Temporal lobe (tissue), 4 donors: ENCODE measurements at places on chromosomes 3 and 15. TPM values are rescaled to one million over a fixed set of nuclear protein-coding genes. Genes with fewer than 3 reads are reported as not detected.

The DLEC1 gene
- total RNA-seq, result 0.74 TPM

The CCDC33 gene
- 0.25 TPM for total RNA-seq

The FBXL22 gene
- total RNA-seq, result 0.74 TPM

The REC114 gene
- not detected for total RNA-seq

The CLDN1 gene
- total RNA-seq, result 5.7 TPM

The NECTIN3 gene
- 134 TPM for total RNA-seq

The SKOR1 gene
- total RNA-seq, result 0.25 TPM

The TLNRD1 gene
- 6.9 TPM for total RNA-seq

The UBL7 gene
- total RNA-seq, result 16.5 TPM

The CHRNA5 gene
- total RNA-seq, result 2.0 TPM

The COL7A1 gene
- 1.7 TPM for total RNA-seq

The GOLGA8J gene
- total RNA-seq, result not detected

The NOX5 gene
- not detected for total RNA-seq
